ENCODE measurements at places on chromosomes 5 and 9.

- peak; percentile 70 for DNase-seq
These were observed 65.8 kb upstream of the DAPK1 start for GRCh38 chr9:87431837-87432236.

- peak; percentile 57 for DNase-seq
These were observed 201.2 kb upstream of the GAS1 start for GRCh38 chr9:87148331-87149104.

DNA sequence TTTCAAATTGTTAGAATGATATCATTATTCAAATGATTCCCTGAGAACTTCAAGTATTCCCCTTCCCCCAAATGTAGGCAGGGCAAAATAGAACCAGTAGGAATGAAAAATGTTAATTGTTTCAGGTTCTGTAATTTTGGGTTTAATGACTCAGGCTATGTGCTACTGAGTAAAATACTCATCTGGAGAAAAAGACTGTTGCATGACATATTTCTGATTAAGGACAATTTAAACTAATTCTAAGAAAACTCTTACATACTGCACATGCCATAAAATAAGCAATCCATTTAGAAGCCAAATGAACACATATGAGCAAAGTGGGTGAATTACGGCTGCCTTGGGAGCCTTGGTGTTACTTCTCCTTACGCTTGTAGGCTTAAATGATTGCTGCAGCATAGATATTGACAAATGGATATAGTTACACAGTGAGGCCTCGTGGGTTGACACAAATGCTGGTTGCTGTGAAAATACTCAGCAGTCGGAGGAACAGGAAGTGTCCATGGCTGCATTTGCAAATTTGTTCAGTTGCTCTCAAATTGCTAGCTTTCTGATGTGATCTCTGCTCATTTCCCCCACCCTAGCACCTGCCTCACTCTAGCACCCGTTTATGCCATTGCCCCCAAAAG lies 174.9 kb upstream of the DMAC1 start:
- DNase-seq, result no peak

GRCh38 chr9:135196474-135196873 lies 109.0 kb downstream of the OLFM1 start:
- DNase-seq, result no peak

- DNase-seq, result no peak
These were observed 359.5 kb downstream of the DTWD2 start for GRCh38 chr5:118628660-118629354.

DNA sequence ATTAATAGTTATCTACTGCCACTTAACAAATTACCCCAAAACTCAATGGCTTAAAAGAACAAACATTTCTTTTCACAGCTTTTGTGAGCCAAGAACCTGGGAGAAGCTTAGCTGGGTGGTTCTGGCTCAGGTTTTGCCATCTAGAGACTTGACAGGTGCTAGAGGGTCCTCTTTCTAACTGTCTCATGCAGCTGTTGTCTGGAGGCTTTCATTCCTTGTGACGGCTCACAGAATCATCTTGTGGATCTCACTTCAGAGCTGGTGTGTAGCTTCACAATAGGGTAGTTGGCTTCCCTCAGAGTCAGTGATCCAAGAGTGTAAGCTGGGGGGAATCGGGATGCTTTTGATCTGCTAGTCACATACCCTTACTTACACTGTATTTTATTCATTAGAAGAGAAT lies 81.2 kb upstream of the APC start:
- no peak for DNase-seq

DNA sequence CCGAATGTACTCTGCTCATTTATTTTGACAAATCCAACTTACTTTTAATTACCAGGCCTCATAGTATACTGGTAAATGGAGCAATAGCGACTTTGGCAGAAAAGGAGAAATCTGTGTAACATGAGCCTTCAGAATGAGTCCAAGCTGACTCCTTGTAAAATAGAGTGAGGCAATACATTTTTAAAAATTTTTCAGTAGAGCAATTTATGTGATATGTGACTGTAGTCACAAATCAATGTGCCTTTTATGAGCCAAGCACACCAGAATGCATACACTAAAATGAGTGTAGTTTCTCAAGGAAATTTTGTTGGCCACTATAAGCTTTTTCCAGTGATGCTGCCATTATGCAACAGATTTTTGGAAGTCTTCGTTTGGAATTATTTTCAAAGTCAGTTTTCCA lies 73.8 kb downstream of the SNCAIP start:
- no peak for DNase-seq

DNA sequence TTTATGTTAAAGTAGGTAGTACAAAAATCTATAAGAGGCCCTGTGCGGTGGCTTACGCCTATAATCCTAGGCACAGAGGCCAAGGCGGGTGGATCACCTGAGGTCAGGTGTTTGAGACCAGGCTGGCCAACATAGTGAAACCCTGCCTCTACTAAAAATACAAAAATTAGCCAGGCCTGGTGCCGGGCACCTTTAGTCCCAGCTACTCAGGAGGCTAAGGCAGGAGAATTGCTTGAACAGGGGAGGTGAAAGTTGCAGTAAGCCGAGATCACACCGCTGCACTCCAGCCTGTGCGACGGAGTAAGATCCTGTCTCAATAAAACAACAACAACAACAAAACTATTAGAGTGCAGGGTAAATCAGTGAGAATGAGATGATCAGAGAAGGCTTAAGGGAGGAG lies 634.5 kb downstream of the NR2F1-AS1 start:
- DNase-seq, result no peak

DNA sequence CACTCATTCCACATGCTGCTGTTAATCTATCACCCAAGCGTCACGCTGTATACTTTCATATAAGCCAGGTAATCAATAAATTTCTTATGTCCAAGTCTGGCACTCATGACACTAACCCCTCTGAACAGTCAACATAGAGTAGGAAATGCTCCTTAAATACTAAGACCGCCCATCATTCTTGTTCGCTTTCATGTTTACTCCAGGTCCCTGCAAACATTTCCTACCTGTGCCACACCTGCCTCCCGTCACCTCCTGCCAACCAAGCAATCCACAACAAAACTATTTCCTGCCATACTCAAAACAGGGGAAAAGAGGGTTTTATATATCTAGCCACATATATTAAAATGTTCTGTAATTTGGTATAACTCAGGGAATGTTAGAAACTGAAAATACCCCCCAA lies 39.0 kb downstream of the ZFR start:
- no peak for DNase-seq

GRCh38 chr9:85676790-85677189 lies 65.0 kb downstream of the AGTPBP1 start:
- DNase-seq, result no peak

DNA sequence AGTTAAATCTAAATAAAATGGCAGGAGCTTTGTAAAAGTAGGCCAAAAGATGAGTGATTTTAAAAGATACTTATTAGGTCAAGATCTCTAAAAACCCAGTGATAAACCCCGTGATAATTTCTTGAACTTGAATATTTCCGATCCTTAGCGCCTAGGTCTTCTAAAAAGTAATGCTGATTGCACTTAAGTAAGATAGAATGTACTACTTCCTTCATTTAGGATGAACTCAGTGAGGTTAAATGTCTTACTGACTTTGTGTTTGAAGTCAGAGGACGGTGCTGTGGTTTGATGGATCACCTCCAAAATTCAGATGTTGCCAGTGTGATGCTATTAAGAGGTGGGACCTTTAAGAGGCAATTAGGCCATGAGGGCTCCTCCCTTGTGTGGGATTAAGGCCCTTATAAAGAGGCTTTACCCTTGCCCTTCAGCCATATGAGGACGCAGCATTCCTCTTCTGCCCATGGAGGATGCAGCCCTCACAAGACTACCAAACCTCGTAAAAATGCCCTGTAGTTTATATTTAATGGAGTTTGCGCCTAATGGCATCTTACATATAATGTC lies 130.1 kb downstream of the TRIO start:
- DNase-seq, result no peak

- no peak for DNase-seq
These were observed 191.6 kb downstream of the PCSK5 start for GRCh38 chr9:76082057-76082456.

GRCh38 chr5:61132559-61132958 lies 29.7 kb downstream of the SMIM15 start:
- DNase-seq, result peak; percentile 53

DNA sequence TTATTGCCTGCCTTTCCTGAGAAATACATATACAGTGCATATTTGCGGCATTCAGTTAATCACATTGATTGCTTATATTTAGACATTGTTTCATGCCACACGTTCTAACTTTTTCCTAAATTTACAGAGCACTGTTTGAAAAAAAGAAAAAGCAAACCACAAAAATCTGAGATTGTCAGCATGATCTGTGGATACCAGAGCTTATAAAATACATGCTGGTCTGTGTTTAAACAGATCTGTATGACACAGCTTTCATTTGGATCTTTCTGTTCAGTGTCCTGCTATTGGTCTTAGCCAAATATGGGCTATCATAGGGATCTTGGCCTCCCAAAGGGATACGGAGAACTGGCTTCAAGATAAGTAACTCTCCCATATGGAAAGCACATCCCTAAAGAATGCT lies 20.2 kb downstream of the ALDH1A1 start:
- peak; percentile 40 for DNase-seq

- DNase-seq, result peak; percentile 81
These were observed at the start of gene TRIM52 for GRCh38 chr5:181260720-181261319. Gene TRIM52, minus strand, starts transcription at chr5:181261143. Its CDS starts 330 bp downstream, at chr5:181260813.

DNA sequence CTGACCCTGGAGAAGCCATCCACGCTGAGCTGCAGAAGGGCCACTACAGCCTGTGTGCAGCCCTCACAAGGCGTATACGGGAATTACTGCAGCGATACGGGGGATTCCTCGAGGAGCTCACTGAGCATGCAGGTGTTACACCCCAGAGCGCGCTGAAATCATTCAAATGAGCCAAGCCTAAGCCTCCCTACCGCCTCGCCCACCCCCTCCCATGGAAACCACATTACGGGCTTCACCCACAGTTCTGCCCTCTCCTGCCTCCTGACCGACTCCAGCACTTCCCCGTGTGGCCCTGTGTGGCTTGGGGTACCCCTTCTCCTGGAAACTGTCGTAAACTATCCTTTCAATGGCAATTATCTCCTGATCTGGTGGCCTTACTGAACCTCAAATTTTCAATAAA lies 13.3 kb downstream of the SURF6 start:
- no peak for DNase-seq

DNA sequence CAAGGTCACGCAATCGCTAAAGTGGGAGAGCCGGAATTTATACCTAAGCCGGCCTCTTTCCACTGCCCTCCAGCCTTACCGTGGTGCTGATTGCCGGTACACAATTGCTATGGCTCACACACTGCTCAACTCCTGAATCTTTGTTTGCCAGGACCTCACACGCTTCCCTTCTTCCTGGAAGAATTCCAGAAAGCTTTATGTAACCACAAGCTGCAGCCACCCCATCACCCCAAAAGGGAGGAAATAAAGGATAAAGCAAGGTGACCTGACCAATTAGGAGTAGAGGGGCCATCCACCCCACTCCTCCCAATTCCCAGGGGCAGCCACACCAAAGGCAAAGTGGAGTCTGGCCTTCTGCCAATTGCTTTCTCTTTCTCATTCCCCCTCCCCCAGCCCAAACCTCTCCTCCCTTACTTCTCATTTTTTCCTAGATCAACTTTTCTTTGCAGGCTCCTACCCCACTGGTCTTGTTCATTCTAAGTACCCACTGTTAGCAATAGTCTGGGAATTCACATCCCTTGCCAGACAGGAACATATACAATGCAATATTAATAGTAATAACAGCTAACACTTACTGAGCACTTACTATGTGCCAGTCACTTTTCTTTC lies 18.0 kb upstream of the CDC23 start:
- peak; percentile 44 for DNase-seq

DNA sequence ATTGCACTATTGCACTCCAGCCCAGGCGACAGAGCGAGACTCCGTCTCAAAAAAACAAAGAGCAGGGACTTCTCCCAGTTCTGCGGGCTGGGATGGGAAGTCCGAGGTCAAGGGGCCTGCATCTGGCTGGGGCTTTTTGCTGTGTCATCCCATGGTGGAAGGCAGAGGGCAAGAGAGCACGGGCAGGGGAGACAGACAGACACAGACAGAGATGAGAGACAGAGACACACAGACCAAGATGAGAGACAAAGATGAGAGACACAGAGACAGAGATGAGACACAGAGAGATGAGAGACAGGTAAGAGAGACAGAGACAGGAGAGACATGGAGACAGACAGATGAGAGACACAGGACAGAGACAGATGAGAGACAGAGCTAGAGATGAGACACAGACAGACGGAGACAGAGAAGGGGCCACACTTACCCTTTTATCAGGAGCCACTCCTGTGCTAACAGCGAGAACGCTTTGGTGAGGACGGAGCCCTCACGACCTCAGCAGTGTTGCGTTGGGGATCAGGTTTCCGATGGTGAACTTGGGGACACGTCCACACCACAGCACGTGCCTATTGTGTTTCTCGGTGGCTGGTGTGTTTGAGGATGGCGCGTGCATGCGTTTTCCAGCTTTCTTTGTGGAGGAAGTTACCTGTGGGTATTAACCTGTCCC lies 8.9 kb upstream of the TOR4A start:
- DNase-seq, result no peak

GRCh38 chr9:94921092-94921471 lies 194.6 kb downstream of the AOPEP start:
- DNase-seq, result peak; percentile 86

- DNase-seq, result no peak
These were observed 43.2 kb upstream of the ORM1 start for GRCh38 chr9:114279693-114280092.

DNA sequence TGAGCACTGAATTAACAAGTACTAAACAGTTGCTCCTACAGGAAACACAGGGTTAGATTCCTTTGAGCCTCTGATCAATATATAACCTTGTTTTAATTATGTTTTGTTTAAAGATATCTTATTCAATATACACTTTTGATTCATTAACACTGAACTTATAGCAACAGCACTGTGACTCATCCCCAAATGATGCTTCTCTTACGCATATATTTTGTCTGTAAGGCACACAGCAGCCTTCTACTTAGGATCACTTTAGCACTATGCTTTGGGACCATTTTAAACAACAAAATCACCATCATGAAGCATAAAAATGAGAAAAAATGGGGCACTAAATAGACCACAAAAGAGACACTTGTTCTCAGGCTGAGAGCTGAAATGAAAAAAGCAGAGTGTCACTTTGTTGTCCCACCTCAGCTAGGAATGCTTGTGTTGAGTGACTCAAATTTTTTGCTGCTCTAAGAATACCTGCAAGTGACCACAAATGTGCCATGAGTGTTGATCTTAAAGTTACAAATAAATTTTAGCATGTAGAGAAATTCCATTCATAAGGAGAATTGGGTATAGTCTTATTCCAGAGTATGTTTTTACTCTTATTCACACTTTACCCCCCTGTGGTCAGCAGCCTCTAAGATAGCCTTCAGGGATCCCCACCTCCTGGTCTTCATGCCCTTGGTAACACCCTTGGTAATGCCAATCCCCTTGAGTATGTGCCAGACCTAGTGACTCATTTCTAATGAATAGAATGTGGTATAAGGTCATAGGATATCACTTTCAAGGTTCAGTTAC lies 252.7 kb upstream of the IL12B start:
- DNase-seq, result no peak

DNA sequence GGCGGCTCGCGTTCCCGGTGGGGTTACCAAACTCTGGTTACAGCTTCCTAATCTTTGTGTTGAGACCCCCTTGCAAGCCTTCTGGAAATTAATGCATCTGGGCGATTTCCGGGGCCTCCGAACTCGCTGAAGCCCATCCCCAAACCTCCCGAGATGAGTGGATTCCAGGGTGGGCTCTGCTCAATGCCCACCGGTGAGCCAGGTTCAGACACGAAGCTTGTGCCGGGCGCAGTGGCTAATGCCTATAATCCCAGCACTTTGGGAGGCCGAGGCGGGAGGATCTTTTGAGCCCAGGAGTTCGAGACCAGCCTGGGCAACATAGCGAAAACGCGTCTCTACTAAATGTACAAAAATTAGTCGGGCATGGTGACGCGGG lies 356 bp upstream of the HACD4 start:
- DNase-seq, result no peak
